Activated CD4-positive, alpha-beta T cell treated with anti-CD3 and anti-CD28 coated beads, Interleukin-2, amount 50 U/mL, for 48 hours (primary cell): ENCODE measurements at places on chromosomes 11 and 22.

DNA sequence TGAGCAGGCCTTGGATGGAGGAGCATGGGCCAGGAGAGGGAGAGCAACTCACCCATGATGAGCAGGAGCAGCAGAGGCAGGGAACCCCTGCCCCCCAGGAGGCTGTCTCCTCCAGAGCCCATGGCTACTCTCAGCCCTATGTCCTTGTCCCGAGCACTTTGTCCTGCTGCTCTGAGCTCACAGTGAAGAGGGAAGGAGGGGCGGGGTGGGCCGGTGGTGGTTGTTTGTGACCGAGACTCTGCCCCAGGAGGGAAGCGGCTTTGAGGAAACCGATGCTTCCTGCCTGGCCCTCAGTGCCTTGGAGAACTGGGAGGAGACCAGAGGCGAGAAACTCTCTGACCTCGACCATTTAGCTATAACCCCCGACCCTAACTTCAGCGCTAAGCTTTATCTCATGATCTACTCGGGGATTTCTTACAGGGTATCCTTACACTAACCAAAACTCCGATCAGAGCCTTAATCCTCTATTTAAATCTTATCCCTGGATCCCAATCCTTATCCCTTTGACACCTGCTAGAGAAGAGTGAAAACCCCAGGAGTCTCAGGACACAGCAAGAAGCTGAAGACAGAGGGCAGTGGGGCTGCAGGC, at the start of gene ROBO4:
Gene ROBO4, minus strand, starts transcription at position 192 of the 589 bp plus-strand sequence. Its CDS starts 70 bp downstream, at position 122.
- no peak for DNase-seq

GRCh38 chr11:110928391-110928790, 216.2 kb upstream of the ARHGAP20 start:
- DNase-seq = no peak

DNA sequence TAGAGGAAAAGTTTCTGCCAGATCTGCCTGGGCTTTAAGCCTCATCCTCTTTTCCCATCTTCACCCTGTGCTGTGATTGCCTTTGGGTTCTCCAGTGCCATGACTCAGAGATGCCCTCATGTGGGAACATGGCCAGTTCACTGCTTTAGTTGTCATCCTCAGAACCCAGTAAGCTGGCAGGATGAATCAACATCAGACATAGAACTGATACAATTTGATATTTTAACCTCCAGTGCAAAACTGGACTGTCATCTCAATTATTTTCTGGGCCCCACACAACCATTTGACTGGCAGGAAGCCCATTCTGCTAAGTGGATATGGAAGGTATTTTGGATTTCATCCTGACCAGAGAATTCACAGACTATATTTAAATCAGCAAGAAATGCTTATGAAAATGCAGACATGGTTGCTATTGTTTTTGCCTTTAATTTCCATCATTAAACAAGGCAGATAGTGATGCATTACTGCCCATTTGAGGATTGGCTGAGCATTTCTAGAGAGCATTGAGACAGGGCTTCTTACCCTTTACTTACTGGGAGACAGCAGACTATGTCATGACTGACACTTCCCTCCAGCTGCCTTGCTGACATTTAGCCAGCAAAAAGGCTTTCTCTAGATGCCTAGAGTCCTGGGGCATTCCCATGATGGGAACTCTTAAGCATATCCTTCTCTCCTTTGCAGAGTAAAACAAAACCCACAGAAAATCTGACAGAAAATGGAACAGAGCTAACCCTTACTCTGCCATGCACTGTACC, 327.1 kb upstream of the MTNR1B start:
- no peak for DNase-seq

DNA sequence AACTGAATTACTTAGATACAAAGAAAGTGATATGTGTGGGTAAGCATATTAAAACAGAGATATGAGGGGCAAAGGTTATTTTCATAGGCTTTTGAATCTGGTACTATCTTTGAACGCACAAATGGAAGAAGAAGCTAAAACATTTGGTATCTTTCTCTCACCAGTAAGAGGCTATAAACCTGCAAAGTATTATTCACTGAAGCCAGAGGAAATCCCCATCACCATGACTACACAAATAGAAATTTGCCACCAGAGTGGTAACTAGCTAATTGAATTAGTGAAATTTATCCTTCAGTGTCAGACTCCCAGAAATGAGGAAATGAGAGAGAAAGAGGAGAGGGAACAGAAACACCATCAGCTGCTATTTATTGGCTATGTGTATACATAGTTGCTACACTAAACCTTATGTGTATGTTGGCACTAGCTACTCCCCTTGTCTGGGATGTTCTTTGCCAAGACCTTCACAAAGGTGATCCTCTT, 503.4 kb downstream of the DLG2 start:
- no peak for DNase-seq

- no peak for DNase-seq
These were observed 409 bp downstream of the SMC1B start for GRCh38 chr22:45413013-45413367.

DNA sequence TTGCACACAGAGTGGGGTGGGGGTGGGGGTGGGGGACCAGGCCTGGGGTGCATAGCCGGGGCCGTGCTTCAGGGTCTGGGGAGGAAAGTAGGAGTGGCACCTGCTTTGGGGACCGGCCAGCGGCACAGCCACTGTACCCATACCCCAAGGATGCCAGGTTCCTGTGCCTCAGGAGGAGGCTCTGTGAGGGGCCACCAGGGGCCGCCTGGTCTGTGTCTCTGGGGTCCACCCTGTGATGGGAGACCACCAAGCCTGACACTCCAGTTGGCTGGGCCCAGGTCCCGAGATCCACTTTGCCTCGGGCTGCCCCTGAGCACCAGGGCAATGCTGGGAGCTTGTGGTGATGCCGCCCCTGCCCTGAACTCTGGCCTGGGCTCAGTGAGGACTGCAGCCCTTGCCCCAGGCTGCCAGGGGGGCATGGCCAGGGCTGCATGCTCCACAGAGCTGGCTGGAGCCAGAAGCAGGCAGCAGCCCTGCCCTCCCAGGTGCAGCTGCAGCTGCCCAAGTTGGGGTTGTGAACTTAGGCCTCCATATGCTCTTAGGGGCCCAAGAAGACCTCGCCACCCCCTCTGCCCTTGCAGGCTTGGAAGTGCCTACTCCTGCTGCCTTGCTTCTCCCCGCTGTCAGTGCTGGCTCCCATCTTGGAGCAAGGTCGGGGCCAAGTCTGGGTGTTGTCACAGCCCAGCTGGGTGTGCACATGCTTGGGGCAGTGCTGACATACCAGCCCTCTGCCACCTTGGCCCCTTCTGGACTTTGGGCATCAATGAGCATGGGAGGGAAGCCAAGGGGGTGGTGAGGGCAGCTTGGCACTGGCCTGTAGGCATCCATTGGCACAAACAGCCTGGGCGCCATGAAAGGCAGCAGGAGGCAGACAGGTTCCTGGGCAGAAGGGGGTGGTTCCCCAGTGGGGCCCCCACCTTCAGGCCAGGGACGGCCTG, 123.3 kb upstream of the THY1 start:
- no peak for DNase-seq

GRCh38 chr22:32322986-32323385, 34.7 kb upstream of the RFPL3 start:
- no peak for DNase-seq

DNA sequence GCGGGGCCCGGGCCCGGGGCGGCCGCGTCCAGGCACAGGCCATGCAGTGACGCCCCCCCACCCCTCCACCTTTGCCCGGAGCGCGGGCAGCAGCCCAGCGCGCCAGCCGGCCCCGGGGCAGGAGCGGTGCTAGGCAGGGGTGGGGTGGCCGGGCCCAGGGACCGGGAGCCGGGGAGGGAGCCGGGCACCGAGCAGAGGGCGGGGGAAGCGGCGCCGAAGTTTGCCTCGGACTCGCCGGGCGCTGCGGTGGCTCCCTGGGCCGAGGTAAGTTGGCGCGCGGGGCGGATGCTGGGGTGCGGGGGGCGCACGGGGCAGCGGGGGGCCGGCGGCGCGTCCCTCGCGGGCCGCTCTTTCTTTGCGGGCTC, 332 bp downstream of the TEAD1 start:
- DNase-seq = peak; percentile 12

DNA sequence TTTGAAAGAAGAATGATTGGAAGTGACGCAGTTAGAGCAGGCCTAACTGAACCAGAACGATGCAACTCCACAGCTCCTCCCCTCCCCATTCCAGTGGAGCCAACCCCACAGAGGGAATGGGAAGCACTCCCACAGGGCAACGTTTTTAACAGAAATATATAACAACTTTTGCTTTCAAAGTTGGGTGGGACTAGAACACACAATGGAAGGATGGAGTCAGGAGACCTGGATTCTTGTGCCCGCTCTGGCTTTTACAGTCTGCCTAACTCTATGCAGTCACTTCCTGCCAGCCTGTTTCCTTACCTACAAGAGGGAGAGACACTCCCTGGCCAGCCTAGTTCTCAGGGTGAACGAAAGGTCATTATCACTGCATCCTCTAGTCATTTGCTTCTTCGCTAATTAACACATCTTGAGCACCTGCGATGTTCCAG, 75.5 kb downstream of the PACSIN2 start:
- no peak for DNase-seq

GRCh38 chr22:22167791-22168189, 76.8 kb upstream of the VPREB1 start:
- no peak for DNase-seq

- no peak for DNase-seq
These were observed 14.8 kb upstream of the MPPED1 start for GRCh38 chr22:43396934-43397457.

DNA sequence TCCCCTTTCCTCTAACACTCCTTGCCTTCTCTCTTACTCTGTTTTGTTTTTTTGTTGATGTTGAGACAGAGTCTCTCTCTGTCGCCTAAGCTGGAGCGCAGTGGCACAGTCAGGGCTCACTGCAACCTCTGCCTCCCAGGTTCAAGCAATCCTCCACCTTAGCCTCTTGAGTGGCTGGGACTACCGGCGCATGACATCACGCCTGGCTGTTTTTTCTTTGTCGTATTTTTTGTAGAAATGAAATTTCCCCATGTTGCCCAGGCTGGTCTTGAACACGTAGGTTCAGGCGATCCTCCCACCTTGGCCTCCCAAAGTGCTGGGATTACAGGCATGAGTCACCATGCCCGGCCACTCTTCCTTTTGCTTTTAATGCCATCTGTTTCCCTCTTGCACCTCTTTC, 72.3 kb downstream of the FBXO7 start:
- DNase-seq = no peak

- DNase-seq = no peak
These were observed 46.1 kb upstream of the HSPA8 start for GRCh38 chr11:123107945-123108495.

- DNase-seq = no peak
These were observed 8.3 kb downstream of the SREBF2 start for GRCh38 chr22:41841085-41841712.

GRCh38 chr11:28243061-28243460, 134.9 kb downstream of the METTL15 start:
- no peak for DNase-seq

GRCh38 chr11:587978-588380, 11.7 kb downstream of the PHRF1 start:
- DNase-seq = peak; percentile 60

DNA sequence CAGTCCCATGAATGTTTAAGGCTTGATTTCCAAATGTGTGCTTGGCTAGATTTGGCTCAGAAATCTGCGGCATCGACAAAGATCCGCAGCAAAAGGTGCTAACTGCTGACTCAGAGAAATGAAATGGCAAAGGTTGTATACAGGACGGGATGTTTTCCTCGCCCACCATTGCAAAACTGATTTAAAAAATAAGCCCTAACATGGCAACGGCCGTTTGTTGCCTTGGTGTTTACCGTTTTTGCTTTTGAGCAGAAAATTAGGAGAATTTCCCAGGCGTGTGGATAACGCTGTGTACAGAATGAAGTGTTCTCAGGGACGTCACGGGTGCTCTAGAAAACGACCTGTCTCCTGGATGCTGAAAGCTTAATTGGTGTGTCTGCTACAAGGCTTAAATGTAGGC, 70.2 kb downstream of the ARHGAP8 start:
- DNase-seq = no peak

DNA sequence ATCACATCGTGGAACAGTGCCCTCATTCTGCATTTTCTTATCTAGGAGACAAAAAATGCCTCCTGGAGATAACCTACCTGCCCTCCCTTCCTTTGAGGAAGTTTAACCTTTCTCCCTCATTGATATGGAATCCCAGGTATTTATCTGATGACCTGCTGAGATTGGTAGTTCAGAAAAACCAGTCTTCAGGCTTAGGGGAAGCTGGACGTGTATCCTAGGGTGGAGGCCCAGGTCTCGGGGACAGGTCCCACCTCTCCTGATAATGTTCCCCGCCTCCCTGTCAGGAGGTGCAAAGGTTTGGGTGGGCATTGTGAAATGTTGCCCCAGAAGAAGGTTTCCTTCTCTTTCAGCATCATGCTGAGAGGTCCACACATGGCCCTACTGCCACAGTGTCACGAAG, 186.9 kb upstream of the NAV2 start:
- DNase-seq = no peak

GRCh38 chr11:70623906-70624597, 225.7 kb downstream of the CTTN start:
- DNase-seq = no peak

DNA sequence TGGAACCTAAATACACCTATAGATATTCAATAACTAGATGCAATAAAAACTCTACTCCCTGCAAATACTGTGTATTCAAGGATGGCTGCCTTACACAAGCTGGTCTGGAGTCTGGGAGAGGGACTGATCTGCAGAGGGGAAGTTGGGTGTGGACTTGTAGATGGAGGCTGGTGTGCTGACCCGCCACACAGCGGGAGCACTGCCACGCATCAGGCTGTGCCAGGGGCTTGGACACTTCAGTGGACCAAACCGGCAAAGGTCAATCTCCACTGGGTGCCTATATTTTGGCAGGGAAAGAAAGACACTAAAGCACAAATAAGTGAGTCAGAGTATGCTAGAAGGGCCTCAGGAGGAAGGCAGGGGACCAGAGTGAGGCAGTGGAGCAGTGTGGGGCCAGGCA, 2.1 kb upstream of the SHANK3 start:
- DNase-seq = no peak

GRCh38 chr11:10096987-10097386, 197.0 kb downstream of the SBF2 start:
- DNase-seq = no peak

DNA sequence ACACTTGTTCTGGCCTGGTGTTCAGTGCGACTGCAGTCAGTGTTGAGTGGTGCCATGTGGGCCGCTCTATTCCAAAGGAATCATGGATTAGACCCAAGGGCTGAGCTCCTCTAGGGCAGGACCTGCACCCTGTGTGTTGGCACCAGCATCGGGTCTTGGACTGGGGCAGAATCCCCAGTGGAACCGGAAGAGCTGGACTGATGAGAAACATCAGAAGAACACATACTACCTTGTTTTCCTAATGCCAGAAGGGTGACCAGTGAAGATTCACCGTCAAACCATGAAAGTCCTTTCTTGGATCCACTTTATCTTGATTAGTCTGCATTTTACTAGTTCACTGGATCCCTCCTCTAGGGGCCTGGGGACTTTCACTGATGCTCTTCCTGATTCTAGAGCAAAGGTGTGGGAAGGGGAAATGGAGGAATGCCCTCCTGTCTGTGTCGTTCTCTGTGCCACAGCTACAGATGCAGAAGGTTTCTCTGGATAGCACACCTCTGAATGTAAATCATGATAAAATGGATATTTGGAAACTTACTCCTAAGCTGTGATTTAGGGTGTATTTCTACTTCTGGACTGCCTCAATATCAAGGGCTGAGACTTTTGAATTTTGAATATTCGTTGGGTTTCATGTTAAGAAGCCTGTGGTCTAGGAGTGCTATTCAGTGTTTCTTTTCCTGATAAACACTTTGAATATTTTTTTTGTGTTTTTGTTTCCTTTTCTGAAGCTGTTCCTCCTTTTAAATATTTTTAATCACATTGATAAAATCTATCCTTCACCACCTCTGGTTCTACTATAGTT, 11.0 kb upstream of the GLB1L3 start:
- DNase-seq = no peak
